ENCODE measurements at places on chromosomes 2 and 18. TPM values are rescaled to one million over a fixed set of nuclear protein-coding genes. Genes with fewer than 3 reads are reported as not detected.

- no peak overlapping the region for H3K4me3 ChIP-seq
- H3K27ac ChIP-seq = no peak overlapping the region
- no peaks in the 10 kb centered on the region for H3K27me3 ChIP-seq
- H3K4me1 ChIP-seq = no peaks in the 10 kb centered on the region
These were observed 39.7 kb upstream of the MMADHC start for GRCh38 chr2:149627111-149627801.

- no peaks in the 10 kb centered on the region for H3K36me3 ChIP-seq
- DNase-seq = no peak
- H3K4me1 ChIP-seq = no peaks in the 10 kb centered on the region
- no peak overlapping the region for H3K27ac ChIP-seq
These were observed 19.9 kb downstream of the SEMA4F start for GRCh38 chr2:74673826-74674528.

DNA sequence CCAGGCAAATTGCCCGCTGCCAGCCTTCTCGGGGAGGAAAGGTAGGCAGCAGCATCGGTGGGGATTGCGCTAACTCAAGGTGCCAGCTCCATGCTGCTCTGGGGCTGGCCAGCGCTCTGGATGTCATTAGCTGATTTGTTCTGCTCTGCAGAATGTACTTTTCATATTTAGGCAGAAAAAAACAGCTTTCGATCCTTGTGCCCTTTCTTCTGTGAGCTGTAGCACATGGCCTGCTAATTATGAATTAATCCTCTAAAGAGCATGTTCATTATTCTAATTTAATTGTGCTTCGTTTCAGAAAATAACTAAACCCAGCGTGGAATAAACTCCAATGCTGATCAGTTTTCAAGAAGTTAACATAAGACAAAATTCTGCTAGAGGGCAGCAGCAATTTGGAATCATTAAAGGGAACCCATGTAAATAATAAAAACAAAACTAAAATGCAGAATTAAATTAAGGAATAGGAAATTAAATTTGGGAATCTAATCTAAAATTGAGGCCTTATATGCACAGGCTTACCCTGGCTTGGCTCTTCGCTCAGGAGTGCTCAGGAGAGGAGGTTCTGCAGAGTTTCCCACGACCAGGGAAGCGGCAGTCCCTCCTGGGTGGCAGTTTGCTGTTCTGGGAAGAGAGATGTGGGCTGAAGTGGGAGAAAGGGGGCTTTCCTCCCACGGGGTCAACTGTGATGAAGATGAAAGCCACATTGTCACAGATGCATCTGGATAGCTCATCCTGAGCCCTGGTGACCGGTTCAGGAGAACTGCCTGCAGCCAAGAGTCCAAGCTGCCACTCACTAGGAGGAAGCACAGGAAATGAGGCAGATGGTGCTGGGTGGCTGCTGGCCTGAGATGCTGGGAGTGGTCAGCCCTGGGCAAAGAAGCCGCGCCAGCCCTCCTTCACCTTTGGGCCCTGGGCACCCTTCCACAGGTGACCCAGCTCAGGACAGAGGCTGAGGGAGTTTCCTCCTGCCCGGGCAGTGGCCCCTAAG lies 93.2 kb upstream of the PKDCC start:
- no peak for DNase-seq
- H3K4me1 ChIP-seq = no peaks in the 10 kb centered on the region
- no peak overlapping the region for H3K4me3 ChIP-seq

DNA sequence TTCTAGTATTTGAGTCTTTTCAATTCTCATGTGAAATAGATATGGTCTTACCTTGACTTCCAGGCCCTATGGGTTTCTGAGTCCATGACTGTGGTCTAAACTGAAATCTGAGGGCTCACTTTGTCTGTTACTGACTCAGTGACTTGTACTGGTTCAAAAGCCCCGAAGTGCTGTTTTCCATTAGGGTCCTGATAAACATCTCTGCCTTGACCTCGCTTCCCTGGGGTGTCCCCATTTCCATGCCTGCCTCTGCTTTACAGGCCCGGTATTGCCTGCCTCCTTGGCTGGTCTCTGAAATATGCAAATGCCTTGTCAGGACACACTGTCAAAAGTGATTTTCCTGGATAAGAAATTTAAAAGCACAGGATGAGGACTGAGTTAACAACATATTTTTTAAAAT lies 538.8 kb downstream of the SOCS6 start:
- DNase-seq = no peak
- H3K4me3 ChIP-seq = no peak overlapping the region
- no peaks in the 10 kb centered on the region for H3K4me1 ChIP-seq
- H3K36me3 ChIP-seq = no peaks in the 10 kb centered on the region

GRCh38 chr2:240595381-240596079 lies 9.0 kb downstream of the CAPN10 start:
- peaks cover 20% of the 10 kb centered on the region for H3K36me3 ChIP-seq
- H3K4me3 ChIP-seq = no peak overlapping the region
- peak; percentile 49 for DNase-seq
- no peaks in the 10 kb centered on the region for H3K27me3 ChIP-seq

GRCh38 chr2:227565080-227565479 lies 33.6 kb upstream of the SCYGR2 start:
- no peaks in the 10 kb centered on the region for H3K27me3 ChIP-seq
- no peak for DNase-seq
- H3K4me3 ChIP-seq = no peak overlapping the region
- H3K36me3 ChIP-seq = no peaks in the 10 kb centered on the region

- no peaks in the 10 kb centered on the region for H3K36me3 ChIP-seq
- H3K4me3 ChIP-seq = no peak overlapping the region
- peaks cover 14% of the 10 kb centered on the region for H3K4me1 ChIP-seq
These were observed 98.8 kb downstream of the TNS1 start for GRCh38 chr2:217903859-217904613.

- DNase-seq = no peak
- H3K4me3 ChIP-seq = no peak overlapping the region
- no peaks in the 10 kb centered on the region for H3K4me1 ChIP-seq
- no peak overlapping the region for H3K27ac ChIP-seq
These were observed 7.6 kb upstream of the SPDYA start for GRCh38 chr2:28802975-28803429.

DNA sequence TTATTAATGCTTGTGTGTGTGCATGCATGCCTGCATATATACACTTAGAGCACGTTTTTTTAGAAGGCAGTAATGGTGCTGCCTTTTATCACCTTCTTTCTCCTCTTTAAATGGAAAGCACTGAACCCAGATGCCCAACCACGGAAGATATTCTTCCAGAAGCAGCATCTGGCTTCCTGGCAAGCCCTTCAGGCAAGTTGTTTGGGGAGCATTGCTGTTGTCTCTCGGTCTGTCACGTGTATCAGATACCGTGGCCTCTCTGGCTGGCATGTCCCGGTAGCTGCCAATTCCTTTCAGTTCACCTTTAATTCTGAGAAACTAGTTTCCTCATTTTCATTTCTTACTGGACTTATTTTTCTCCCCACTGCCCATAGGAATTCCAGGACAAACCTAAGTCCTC lies 587.8 kb downstream of the ARHGAP15 start:
- no peak overlapping the region for H3K27ac ChIP-seq
- no peak overlapping the region for H3K4me3 ChIP-seq
- no peaks in the 10 kb centered on the region for H3K27me3 ChIP-seq
- H3K4me1 ChIP-seq = no peaks in the 10 kb centered on the region
- no peak for DNase-seq
- H3K36me3 ChIP-seq = no peaks in the 10 kb centered on the region

DNA sequence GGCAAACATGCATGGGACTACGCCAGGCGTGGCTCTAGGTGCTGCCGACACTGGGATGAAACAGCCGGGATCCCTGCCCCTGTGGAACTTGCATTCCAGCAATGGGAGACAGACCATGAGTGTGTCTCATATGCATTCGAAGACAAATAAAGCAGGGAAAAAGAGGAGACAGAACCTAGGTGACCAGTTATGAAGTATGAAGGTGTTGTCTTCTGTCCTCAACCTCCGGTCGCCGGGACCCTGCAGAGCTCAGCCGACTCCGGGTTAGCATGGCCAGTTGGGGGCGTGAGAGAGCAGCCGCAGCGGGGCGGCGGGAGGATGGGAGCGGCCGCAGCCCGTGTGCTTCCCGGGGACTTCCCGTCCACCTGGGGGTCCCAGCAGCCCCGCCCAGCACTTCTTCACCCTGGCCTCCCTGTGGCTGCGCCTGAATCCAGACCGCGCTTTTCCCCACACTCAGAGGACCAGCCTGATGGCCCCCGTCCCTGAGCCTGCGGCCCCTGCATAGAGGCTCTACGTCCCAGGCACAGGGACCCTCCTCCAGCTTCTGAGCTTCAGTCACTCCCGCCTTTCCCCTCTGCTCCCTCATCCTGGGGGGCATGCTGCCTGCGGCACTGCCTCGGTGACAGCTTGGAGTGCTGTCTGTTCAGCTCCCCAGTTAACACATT lies 11.4 kb downstream of the ID2 start:
- no peaks in the 10 kb centered on the region for H3K36me3 ChIP-seq
- H3K27ac ChIP-seq = no peak overlapping the region
- peaks cover 10% of the 10 kb centered on the region for H3K4me1 ChIP-seq
- DNase-seq = peak; percentile 70
- H3K27me3 ChIP-seq = no peaks in the 10 kb centered on the region

- no peak overlapping the region for H3K4me3 ChIP-seq
- no peak for DNase-seq
- no peaks in the 10 kb centered on the region for H3K4me1 ChIP-seq
- H3K27ac ChIP-seq = no peak overlapping the region
- no peaks in the 10 kb centered on the region for H3K36me3 ChIP-seq
These were observed 67.3 kb downstream of the APOB start for GRCh38 chr2:20976527-20976926.

GRCh38 chr2:71207601-71208000 lies 19.3 kb downstream of the PAIP2B start:
- no peaks in the 10 kb centered on the region for H3K4me1 ChIP-seq
- H3K4me3 ChIP-seq = no peak overlapping the region
- DNase-seq = no peak
- H3K27ac ChIP-seq = no peak overlapping the region

GRCh38 chr2:35292199-35292598 lies 1063.4 kb upstream of the CRIM1 start:
- DNase-seq = no peak
- no peaks in the 10 kb centered on the region for H3K27me3 ChIP-seq
- H3K4me3 ChIP-seq = no peak overlapping the region
- H3K4me1 ChIP-seq = no peaks in the 10 kb centered on the region

- peaks cover 20% of the 10 kb centered on the region for H3K4me1 ChIP-seq
- H3K27ac ChIP-seq = no peak overlapping the region
- H3K4me3 ChIP-seq = no peak overlapping the region
- H3K36me3 ChIP-seq = no peaks in the 10 kb centered on the region
- H3K27me3 ChIP-seq = peaks cover 37% of the 10 kb centered on the region
- no peak for DNase-seq
These were observed 1.9 kb downstream of the LDLRAD4 start for GRCh38 chr18:13220361-13220991.

- no peaks in the 10 kb centered on the region for H3K36me3 ChIP-seq
- peaks cover 5% of the 10 kb centered on the region for H3K27me3 ChIP-seq
- no peak for DNase-seq
- H3K4me3 ChIP-seq = no peak overlapping the region
These were observed 104.8 kb downstream of the ARL4C start for GRCh38 chr2:234392041-234392615.

GRCh38 chr2:110714452-110715224 lies 17.7 kb upstream of the ACOXL start:
- H3K36me3 ChIP-seq = no peaks in the 10 kb centered on the region
- no peak for DNase-seq
- no peak overlapping the region for H3K4me3 ChIP-seq

DNA sequence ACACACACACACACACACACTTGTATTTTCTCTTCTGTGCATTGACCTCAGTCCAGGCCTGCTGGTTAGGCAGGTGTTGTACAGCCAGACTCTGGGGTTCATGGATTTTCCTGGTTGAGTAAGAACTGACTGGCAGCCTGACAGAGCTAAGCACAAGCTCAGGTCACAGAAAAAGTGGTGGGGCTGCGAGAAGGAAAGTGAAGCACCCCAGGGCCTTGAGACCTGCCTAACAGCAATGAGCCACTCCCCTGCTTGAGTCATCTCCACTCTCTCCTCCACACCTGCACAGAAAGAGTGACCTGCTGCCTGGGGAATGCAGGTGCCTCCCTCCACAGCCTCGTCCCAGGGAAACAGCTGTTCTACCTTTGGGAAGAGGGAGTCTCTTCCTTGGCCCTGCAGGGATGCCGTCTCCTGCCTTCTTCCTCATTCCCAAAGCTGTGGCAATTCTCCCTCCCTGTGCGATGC lies 91.4 kb upstream of the LGALSL start:
- H3K4me3 ChIP-seq = no peak overlapping the region
- H3K4me1 ChIP-seq = no peaks in the 10 kb centered on the region
- peaks cover 48% of the 10 kb centered on the region for H3K27me3 ChIP-seq
- no peak for DNase-seq

DNA sequence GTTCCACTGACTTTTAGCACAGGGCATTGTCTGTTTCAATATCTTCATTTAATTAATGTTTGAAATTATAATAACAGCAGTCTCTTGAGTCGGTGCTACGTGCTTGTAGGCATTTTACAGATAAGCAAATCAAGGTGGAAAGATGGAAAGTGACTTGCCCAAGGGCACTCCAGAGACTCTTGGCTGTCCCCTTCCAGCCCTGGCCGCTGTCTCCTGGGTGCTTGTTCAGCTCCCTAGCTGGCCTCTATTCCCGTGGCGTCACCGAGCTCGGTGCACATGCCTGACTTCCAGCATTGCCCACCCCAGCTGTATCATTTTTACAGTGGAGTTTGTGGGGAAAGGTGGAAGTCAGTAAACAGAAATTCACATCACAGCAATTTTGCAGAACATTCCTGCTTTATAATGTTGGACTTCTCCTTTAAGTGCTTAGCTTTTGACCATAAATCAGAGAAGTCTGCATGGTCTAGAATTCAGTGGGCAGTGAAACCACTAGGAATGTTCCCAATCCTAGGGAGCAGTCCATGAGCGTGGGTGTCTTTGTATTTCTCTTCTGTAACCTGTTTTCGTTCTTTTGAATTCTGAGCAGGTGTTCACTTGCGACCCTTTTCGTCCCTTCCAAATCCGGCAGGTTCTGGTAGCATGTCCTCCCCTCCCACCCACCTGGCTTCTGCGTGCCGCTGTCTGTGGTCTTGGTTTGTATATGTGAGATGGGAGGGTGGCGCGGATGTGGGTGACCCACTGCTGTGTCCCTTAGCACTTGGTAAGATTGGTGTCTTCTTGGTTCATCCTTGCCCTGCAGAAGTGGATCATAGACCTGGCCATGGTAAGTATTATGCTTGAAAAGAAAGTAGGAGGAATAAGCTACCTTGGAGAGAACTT lies 8.4 kb downstream of the SLC66A3 start:
- no peak for DNase-seq
- no peaks in the 10 kb centered on the region for H3K27me3 ChIP-seq
- H3K27ac ChIP-seq = no peak overlapping the region
- H3K36me3 ChIP-seq = no peaks in the 10 kb centered on the region

GRCh38 chr2:195428673-195429072 lies 228.4 kb upstream of the SLC39A10 start:
- DNase-seq = no peak
- H3K27me3 ChIP-seq = no peaks in the 10 kb centered on the region
- no peak overlapping the region for H3K4me3 ChIP-seq
- no peak overlapping the region for H3K27ac ChIP-seq
- no peaks in the 10 kb centered on the region for H3K36me3 ChIP-seq
- H3K4me1 ChIP-seq = no peaks in the 10 kb centered on the region

Gene VWC2L
- total RNA-seq = not detected

Gene GTF2A1L
- total RNA-seq = not detected

Gene MC4R
- total RNA-seq = not detected

Gene CETN1
- 0.16 TPM for total RNA-seq

Gene NRBP1
- total RNA-seq = 36.9 TPM

Gene IL36B
- not detected for total RNA-seq

Gene CD8B2
- not detected for total RNA-seq

Gene ABCG8
- not detected for total RNA-seq

Gene WDR43
- 107 TPM for total RNA-seq

Gene SLC4A3
- total RNA-seq = 0.04 TPM

Gene PKP4
- total RNA-seq = 86.9 TPM

Gene CHST10
- 19.3 TPM for total RNA-seq

All from K562 (cell line).